ENCODE measurements at places on chromosomes 7 and 10.
A peak's percentile ranks its signal among the peaks of the same experiment; 100 is the strongest.

DNA sequence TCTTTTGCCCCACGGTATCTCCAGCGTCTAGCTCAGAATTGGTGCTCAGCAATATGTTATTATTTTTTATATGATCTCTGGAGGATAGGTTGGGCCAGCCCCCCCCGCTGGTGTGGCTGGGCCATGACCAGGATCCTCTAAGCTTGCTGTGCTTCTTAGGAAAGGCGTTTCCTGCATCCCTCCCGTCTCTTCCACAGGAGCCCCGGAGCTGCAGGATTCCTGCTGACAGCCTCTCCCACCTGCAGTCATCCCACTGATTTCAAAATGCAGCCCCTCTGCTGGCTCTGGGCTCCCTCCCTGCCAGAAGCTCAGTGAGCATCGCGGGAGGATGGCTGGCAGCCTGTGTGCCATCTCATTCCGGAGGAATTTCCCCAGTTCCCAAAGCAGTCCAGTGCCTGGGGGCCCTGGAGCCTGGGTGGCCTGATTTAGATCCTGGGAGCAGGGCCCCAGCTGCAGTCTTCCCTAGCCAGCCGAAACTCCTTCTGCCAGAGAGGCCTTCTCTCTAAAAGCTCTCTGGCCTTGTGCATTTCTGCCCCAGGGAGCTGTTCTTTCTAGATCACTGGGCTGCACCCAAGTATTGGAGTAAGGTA, 21.8 kb upstream of the GOLGA7B start:
- no peak for DNase-seq

- no peak for DNase-seq
Observed at GRCh38 chr10:122157451-122157850, 113.6 kb upstream of the BTBD16 start.

DNA sequence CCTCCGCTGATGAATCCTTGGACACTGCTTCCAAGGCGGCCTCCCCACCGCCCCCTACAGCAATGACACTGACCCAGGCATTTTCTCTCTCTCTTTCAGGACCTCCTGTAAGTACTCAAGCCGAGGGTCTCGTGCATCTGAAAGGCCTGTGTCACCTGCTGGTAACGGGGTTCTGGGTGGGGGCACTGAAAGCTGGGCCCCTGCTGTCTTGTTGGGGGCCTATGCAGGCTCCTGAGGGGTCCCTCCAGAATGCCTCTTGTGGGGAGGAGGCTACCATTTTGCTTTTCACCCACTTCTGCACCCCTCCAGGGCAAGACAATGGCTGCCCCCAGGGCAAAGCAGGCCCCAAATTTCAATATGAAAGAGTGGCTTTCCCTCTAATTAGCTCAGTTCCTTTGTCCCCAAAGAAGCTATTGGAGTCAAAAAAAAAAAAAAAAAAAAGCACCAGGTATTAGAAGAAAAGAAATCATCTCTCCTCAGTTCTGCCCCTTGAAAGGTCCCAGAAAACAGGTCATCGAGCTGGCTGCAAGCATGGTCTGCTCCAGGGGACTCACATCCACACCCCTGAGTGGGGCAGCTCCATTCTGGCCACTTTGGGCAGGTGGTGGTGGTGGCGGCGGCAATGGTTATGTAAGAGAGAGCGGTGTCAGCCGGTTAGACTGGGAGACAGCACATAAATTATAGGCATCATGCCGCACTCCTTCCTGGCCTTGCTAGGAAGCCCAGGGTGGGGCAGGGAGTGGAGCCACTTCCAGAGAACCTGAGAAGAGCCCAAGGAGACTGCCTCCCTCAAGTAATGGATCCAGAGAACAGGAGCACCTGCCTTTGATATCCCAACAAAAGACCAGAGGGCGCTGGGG, 66.2 kb downstream of the COL13A1 start:
- no peak for DNase-seq

GRCh38 chr10:7082967-7083366, 327.9 kb downstream of the SFMBT2 start:
- no peak for DNase-seq

- no peak for DNase-seq
Observed at GRCh38 chr7:74684921-74685320, 27.4 kb downstream of the GTF2I start.

- peak; percentile 48 for DNase-seq
Observed at GRCh38 chr10:69124563-69125268, 738 bp downstream of the VPS26A start.

GRCh38 chr10:121700416-121700815, 102.2 kb upstream of the FGFR2 start:
- DNase-seq, result no peak

DNA sequence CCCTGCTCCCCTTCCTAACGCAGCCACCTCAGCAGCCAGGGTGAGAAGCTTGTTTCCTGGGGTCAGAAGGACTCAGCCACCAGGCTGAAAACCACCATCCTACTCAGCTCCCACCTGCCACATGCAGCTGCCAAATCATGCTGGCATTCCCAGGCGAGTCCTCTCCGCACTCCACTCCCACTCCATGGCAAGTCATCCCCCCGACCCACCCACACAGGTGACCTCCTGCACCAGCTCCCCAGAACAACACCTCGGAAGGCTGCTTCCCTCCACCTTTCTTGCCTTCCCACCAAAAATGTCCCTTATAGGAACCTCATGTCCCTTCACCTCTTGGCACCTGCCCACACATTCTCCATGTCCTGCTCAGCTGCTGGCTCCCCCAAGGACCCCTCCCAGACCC, 4.6 kb downstream of the PDAP1 start:
- no peak for DNase-seq

DNA sequence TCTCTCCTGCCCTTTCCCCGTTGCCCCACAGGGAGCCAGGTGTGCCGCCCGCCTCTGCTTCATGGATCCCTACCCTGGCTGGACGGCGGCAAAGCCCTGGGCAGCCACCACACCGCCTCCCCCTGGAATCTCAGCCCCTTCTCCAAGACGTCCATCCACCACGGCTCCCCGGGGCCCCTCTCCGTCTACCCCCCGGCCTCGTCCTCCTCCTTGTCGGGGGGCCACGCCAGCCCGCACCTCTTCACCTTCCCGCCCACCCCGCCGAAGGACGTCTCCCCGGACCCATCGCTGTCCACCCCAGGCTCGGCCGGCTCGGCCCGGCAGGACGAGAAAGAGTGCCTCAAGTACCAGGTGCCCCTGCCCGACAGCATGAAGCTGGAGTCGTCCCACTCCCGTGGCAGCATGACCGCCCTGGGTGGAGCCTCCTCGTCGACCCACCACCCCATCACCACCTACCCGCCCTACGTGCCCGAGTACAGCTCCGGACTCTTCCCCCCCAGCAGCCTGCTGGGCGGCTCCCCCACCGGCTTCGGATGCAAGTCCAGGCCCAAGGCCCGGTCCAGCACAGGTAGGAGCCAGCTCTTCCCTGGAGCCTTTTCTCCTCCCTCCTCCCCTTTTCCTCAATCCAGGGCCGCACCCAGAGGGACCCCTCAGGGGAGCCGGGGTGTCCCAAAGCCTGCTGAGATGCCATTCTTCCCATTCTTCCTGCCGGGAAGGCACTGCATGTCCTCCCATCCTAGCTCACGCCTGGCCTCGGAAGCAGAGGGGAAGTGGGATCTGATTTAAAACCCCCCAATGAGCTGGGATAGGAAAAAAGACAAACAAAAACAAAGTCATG, 4.0 kb downstream of the GATA3 start:
- DNase-seq, result no peak

DNA sequence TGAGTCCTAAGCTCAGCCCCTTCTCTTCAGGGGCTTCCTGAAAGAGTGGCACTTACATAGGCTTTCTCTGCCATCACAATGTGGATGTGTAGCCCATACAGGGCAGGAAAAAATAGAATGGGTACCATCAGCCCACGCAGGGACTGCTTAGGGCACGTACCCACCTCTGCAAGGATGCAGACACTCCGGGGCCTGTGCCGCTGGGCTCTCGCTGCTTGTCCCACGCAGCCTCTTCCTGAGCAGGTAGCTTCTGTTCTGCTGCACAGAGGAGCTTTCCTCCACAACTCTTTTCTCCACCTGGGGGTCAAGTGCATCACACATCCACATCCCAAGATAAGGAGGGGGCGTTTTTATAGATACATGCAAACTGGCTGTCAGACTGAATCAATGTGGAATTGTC, 34.3 kb downstream of the FRMPD2 start:
- no peak for DNase-seq

DNA sequence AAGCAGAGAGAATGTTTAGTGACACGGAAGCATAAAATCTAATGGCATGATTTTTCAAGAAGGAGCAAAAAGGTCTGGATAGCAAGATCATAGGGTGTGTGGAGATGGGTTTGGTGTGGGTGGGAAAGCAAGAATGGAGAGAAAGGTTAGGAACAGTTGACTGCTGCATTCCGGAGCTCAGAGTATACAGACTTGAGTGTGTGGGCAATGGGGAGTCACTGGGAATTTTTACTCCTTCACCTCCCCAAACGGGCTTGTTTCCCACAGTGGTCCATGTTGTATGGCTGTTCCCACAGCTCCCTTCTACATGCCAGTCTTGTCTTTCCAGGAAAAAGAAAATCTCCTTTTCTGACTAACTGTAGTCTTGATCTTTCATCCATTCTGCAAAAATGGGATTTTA, 122.1 kb downstream of the CDK6 start:
- DNase-seq, result no peak

DNA sequence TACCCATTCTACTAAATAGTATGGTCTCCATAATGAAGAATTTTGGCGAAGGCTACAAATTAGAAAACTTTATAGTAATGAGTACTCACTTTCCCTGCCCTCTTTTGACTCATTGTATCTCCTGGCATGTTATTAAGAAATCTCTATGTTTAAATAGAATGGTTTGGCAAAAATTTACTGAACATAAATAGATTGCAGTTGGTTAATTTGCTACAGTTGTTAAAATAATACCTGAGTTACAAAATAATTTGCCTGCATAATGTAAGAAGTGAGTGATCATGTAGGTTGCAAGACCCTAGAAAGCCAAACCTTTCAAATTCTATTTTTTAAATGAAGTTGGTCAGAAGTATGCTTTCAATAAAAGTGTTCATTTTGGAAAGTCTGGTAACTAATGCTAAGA, 176.8 kb upstream of the AHR start:
- DNase-seq, result no peak

DNA sequence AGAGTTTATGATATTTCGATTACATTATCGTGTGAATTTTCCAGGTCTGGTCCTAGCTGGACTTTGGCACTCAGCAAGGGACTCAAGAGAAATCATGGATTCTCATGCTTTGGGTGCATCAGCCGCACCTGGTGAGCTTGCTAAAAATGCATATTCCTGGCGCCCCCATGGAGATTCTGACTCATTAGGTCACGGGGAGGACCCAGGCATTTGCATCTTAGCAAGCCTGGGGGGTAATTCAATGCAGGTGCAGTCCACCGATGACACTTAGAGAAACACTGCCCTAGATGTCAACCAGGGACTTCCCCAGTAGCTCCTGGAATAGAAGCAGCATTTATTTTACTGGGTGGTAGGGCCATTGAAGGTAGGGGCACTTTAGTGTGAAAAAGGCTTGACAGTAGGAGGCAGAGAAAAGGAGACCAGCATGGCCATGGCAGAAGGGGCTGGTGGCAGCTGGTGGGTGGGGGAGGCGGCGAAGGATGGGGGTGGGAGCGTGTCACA, 29.9 kb upstream of the PDCD4 start:
- DNase-seq, result no peak

DNA sequence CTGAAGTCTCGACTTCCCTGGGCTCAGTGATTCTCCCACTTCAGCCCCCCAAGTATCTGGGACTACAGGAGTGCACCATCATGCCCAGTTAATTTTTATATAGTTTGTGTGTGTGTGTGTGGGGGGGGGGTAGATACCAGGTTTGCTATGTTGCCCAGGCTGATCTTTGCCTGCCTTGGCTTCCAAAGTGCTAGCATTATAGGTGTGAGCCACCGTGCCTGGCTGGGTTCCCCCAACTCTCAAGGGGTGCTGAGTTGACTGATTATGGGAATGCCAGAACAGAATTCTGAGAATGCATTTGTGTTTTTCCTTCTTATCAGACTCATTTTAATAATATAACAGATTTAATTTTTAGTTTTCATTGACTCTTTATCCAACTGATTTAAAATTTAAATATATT, 19.5 kb downstream of the RPA3 start:
- DNase-seq, result no peak

DNA sequence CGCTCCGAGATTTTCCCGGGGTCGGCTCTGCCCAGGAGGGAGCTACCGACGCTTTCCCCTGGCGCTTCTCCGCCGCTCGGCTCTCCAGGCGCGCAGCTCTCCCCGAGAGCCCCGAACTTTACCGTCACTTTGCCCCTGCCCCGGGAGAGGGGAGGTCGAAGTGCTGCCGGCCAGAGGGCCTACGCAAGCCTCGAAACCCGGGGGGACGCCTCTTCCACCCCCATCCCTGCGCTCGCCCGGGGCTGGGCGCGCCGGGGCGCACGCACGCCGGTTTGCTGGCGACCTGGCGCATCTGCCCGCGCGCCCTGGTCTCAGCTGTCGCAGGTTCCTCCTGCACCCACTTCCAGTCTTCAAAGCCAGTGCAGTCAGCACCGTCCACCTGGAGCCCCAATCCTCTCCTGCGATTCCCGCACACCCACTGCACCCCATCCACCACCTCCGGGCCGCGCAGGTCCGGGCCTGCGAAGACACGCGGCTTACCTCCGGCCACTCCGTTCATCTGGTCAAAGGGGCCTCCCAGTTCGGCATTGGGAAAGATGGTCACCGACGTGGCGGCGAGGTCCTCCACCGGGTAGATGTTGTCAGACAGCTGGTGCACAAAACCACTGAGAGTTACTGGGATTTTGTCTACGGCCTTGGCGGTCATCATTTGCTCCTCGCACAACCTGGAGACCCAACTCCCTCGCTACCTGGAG, 638 bp downstream of the EGR2 start:
- DNase-seq, result no peak

DNA sequence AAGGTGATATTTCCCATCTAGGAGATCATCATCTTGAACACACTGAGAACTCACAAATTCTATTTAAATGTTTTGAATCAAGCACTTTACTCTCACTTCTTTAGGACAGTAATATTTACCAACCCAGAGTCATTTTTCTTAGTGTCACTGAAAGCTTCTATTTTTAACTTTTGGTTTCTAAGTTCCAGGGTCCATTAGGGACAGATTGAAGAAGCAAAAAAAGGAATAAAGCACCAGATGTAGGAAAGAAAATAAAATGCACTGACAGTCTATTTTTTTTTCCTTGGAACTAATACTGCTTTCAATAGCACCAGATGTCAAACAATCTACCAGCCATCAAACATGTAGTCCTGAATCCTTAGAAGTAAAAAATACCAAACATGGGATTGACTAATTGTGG, 526.7 kb upstream of the LRRN3 start:
- DNase-seq, result no peak

GRCh38 chr10:42743697-42744096, 38.9 kb upstream of the BMS1 start:
- no peak for DNase-seq

All from left renal pelvis (tissue), 4 donors.